Activated T-cell treated with anti-CD3 and anti-CD28 coated beads, Interleukin-2, amount 50 U/mL, for 72 hours (primary cell): ENCODE measurements at places on chromosomes 3 and 15. TPM values are rescaled to one million over a fixed set of nuclear protein-coding genes. Genes with fewer than 3 reads are reported as not detected.

- H3K4me1 ChIP-seq: peaks cover 10% of the 10 kb centered on the region
- no peaks in the 10 kb centered on the region for H3K36me3 ChIP-seq
- H3K27me3 ChIP-seq: peaks cover 77% of the 10 kb centered on the region
- H3K4me3 ChIP-seq: peak overlapping the region; percentile 67
Measured at GRCh38 chr15:65376767-65377104, 1.1 kb downstream of the IGDCC3 start.

GRCh38 chr3:195844671-195845218 is 33.0 kb upstream of the MUC4 start:
- H3K4me3 ChIP-seq: no peak overlapping the region
- H3K27me3 ChIP-seq: no peaks in the 10 kb centered on the region

GRCh38 chr3:58210761-58211460 is at the start of gene DNASE1L3:
TSS of gene DNASE1L3 (minus strand) at chr3:58210972. CDS start at chr3:58210906, 66 bp downstream.
- H3K27ac ChIP-seq: peak within 1 kb of the TSS; percentile 16
- no peaks in the 10 kb centered on the region for H3K36me3 ChIP-seq
- peaks cover 42% of the 10 kb centered on the region for H3K4me1 ChIP-seq
- no peak within 1 kb of the TSS for H3K4me3 ChIP-seq
- H3K27me3 ChIP-seq: peaks cover 17% of the 10 kb centered on the region
- DNase-seq: no peak

GRAMD2A gene
- 0.07 TPM for total RNA-seq

GRCh38 chr3:106126067-106126845 is 257.4 kb upstream of the CBLB start:
- no peak for DNase-seq
- H3K36me3 ChIP-seq: no peaks in the 10 kb centered on the region
- peaks cover 29% of the 10 kb centered on the region for H3K4me1 ChIP-seq
- no peak overlapping the region for H3K4me3 ChIP-seq
- H3K27me3 ChIP-seq: no peaks in the 10 kb centered on the region
- no peak overlapping the region for H3K27ac ChIP-seq

DNA sequence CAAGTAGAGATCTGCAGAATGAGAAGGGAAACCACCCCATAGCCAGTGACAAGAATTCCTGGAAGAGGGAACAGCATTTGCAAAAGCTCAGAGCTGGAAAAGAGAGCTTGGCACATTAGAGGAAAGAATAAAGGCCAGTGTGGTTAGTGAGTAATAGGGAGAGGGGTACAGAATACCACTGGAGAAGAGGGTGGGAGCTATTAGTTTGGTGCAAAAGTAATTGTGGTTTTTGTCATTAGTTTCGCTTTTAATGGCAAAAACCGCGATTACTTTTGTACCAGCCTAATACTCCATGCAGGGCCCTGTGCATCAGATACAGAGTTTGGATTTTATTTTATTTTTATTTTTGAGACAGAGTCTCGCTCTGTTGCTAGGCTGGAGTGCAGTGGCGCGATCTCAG is 9.8 kb downstream of the SLC24A1 start:
- no peak for DNase-seq
- peaks cover 14% of the 10 kb centered on the region for H3K4me1 ChIP-seq
- peak overlapping the region; percentile 38 for H3K4me3 ChIP-seq

- no peak for DNase-seq
- no peaks in the 10 kb centered on the region for H3K36me3 ChIP-seq
- peaks cover 11% of the 10 kb centered on the region for H3K4me1 ChIP-seq
- H3K27me3 ChIP-seq: no peaks in the 10 kb centered on the region
Measured at GRCh38 chr15:58378241-58379085, 53.3 kb upstream of the LIPC start.

DNA sequence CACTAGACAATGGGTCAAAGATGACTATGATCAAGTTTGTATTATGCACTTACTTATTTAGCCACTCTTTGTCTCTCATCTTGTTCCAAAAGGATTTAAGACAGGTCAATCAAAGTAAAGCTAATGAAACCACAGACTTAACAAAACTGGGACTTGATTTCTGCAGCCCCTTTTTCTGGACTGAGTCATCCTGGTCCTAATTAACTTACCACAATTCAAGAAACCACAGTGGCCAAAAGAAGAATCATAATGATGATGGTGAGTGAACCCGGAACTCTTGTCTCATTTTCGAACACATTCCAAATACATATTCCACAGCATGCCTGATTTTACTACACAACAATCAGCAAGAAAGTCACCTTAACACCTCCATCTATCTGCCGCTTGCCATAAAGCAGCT is 1333.0 kb downstream of the ROBO1 start:
- H3K27ac ChIP-seq: no peak overlapping the region
- DNase-seq: no peak
- H3K4me1 ChIP-seq: no peaks in the 10 kb centered on the region

RAB6B gene
- 7.2 TPM for total RNA-seq

AKAP13 gene
- 134 TPM for total RNA-seq

- no peak for DNase-seq
- no peaks in the 10 kb centered on the region for H3K27me3 ChIP-seq
- no peaks in the 10 kb centered on the region for H3K4me1 ChIP-seq
- no peak overlapping the region for H3K27ac ChIP-seq
Measured at GRCh38 chr3:8994226-8994625, 31.0 kb upstream of the RAD18 start.

SLC2A2 gene
- total RNA-seq: not detected

B2M gene
- 5,611 TPM for total RNA-seq

DNA sequence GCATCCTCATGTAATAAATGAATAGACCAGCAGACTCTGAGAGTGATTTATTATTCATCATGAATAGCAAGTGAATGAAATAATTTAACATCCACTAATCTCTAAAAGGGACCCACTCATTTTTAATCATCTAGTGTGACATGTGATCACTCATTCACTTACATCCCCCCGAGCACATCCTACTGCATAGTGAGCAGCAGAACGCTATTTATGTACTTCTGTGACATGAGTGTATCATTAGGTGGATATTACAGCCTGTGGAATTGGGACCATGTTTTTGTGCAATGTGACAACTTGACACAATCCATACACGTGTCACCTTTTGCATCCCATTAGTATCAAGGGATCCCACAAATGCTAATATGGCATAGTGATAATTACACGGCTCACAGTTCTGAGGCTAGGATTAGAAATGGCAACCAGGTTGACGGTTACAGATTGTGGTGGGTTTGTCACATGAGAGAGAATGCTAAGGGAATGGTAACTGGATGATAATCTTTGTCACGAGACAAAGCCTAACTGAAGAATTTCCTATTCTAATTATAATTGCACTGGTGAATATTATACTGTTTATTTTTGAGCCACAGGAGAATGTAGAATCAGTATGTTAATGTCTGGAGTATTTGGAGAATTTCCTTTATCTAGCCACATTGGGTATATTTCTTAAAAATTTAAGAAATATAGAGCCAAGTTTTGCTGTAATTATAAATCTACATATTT is 595.2 kb upstream of the TBL1XR1 start:
- DNase-seq: no peak
- H3K36me3 ChIP-seq: peaks cover 3% of the 10 kb centered on the region
- H3K4me1 ChIP-seq: peaks cover 36% of the 10 kb centered on the region
- no peaks in the 10 kb centered on the region for H3K27me3 ChIP-seq

GRM2 gene
- total RNA-seq: 0.48 TPM

DNA sequence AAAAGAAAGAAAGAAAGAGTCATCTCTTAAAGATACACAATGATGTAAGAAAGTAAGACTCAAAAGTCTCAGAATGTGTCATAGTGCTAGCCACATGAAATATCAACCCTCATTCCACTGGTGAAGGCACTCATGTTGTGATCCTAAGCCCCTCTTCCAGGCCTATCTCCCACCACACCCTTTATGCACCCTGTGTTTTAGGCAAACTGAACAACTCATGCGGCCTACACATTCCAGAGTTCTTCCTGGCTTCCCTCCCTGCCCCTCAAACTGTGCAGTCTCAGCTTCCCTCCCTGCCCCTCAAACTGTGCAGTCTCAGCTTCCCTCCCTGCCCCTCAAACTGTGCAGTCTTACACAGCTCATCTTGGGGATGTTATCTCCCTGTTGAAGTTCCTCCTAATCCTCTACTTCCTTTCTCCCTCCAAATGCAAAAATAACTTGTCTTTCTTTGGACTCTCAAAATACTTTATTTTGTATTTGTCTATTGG is 69.0 kb upstream of the FNDC3B start:
- no peak overlapping the region for H3K4me3 ChIP-seq
- H3K36me3 ChIP-seq: no peaks in the 10 kb centered on the region
- no peaks in the 10 kb centered on the region for H3K27me3 ChIP-seq
- H3K27ac ChIP-seq: no peak overlapping the region
- no peak for DNase-seq

GRCh38 chr3:26591926-26592325 is 30.6 kb upstream of the LRRC3B start:
- H3K36me3 ChIP-seq: no peaks in the 10 kb centered on the region
- H3K4me1 ChIP-seq: no peaks in the 10 kb centered on the region
- H3K27me3 ChIP-seq: no peaks in the 10 kb centered on the region
- H3K27ac ChIP-seq: no peak overlapping the region

GABRA5 gene
- total RNA-seq: not detected

- no peak overlapping the region for H3K4me3 ChIP-seq
- H3K4me1 ChIP-seq: peaks cover 5% of the 10 kb centered on the region
- peaks cover 4% of the 10 kb centered on the region for H3K36me3 ChIP-seq
- DNase-seq: peak; percentile 42
- H3K27me3 ChIP-seq: no peaks in the 10 kb centered on the region
Measured at GRCh38 chr15:73225358-73226015, 143.3 kb downstream of the HCN4 start.

DNA sequence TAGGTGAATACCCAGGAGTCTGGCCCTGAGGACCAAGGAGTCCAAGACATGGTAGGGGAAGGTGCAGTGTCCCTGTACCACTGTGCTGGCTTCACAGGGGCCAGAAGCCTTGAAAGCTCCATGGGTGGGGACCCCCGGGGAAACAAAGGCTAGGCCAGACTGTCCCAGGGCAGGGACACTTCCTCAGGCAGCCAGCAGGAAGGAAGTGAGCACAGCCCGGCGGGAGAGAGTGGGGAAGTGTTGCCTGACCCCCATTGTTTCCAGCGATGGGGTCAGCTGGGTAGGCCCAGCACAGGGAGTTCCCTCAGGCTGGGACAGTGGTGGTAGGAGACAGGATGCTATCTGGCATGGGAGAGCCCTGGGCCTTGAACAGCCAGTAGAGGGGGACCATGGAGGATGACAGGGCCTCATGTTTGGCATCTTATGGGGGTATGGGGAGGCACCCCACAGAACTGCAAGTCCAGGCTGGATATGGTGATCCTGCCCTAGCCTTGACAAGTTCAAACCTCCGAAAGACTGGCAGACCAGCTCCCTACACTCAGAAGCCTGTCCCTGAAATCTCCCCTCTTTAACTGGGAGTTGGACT is 1.2 kb upstream of the HYAL2 start:
- no peaks in the 10 kb centered on the region for H3K36me3 ChIP-seq
- DNase-seq: no peak
- no peak overlapping the region for H3K4me3 ChIP-seq
- no peak overlapping the region for H3K27ac ChIP-seq

GRCh38 chr15:82663186-82663600 is 16.0 kb upstream of the CPEB1 start:
- H3K36me3 ChIP-seq: no peaks in the 10 kb centered on the region
- H3K4me1 ChIP-seq: no peaks in the 10 kb centered on the region
- H3K27me3 ChIP-seq: peaks cover 21% of the 10 kb centered on the region
- H3K4me3 ChIP-seq: no peak overlapping the region
- peak; percentile 41 for DNase-seq

DNA sequence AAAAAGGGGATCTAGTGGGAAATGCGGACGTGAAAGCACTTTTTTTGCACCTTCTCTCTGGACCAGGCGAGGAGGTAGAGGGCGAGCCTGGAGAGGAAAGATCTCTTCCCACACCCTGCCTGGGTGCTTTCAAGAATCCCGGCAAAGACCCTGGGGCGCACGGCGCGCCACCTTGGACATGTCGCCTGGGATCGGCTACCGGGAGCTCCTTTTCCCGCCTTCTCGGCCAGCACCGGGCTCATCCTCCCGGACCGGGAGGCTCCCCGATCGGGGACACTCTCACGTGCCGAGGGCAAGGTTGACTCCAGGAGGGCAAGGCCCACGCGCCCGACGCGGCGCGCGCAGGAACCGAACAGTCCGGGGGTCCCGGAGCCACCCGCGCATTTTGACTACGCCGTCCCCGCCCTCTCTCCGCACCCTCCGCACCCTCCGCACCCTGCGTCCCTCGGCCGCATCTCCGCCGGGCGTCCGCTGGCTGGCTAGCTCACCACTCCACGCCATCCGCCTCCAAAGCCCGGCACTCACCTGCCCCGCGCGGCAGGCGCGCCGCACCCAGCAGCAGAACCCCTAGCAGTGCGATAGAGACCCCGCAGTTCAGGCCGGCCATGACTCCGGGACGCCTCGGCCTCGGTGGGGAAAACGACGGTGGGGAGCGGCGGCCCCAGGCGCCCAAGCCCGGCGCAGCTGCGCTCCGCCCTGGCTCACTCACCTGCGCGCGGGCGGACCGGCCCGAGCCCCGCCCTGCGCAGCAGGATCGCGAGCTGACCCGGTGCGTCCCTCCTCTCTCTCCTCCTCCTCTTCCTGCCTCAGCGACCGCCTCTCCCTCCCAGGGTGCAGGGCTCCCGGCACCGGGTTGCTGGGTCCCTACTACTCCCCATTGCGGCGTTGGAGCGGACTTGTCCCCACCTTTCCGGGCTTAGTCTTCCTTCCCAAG is at the start of gene CDCP1:
Gene CDCP1, minus strand, starts transcription at position 698 of the 934 bp plus-strand sequence. Its CDS starts 91 bp downstream, at position 607.
- H3K36me3 ChIP-seq: peaks cover 8% of the 10 kb centered on the region
- peak; percentile 9 for DNase-seq
- H3K27me3 ChIP-seq: peaks cover 51% of the 10 kb centered on the region
- H3K27ac ChIP-seq: peak within 1 kb of the TSS; percentile 55
- peaks cover 27% of the 10 kb centered on the region for H3K4me1 ChIP-seq

DNA sequence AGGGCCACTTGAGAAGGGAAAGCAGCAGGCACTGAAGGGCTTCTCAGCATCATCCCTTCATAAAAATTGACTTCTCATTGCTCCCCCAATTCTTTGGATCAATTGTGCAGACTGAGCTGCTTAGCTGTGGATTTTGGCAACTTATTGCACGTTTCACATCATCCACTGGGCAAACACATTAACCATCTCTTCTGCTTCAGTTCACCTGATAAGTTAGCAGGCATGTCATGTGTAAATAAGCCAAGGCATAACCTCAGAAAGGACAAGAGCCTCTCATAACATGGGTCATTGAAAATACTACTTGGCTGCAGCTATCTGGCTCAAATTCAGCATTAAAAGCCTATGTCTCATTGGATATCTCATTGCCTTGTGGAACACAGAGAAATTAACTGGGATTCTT is 366.5 kb downstream of the LRRC3B start:
- H3K4me1 ChIP-seq: no peaks in the 10 kb centered on the region
- peaks cover 2% of the 10 kb centered on the region for H3K36me3 ChIP-seq
- DNase-seq: no peak
- H3K27me3 ChIP-seq: no peaks in the 10 kb centered on the region
- H3K27ac ChIP-seq: no peak overlapping the region
